PC-9 (cell line): ENCODE measurements at places on chromosomes 2 and 18. TPM values are rescaled to one million over a fixed set of nuclear protein-coding genes. Genes with fewer than 3 reads are reported as not detected.

CXCR1 gene
- total RNA-seq, result not detected in 2 replicates

NCL gene
- total RNA-seq, result 450 and 557 TPM in 2 replicates

SCYGR7 gene
- not detected in 2 replicates for total RNA-seq

RGPD4 gene
- not detected in 2 replicates for total RNA-seq

DNA sequence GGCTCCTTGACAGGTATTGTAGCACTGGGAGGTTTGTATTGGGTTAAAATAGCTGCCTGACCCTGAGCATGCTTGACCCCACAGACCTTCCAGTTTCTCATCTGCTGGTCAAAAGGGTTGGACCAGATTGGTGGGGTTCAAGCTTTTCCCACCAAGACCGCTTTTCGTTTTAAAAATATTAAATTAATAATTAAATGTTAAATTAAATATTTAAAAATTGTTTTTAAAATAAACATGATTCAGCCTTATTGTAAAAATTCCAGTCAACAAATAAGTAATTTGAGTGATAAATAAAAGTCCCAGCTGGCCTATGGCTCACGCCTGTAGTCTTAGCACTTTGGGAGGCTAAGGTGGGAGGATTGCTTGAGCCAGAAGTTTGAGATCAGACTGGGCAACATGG, 36.6 kb upstream of the MCFD2 start:
- no peak for DNase-seq

- DNase-seq, result no peak
Observed at GRCh38 chr2:225083276-225083675, 41.0 kb upstream of the DOCK10 start.

NTSR2 gene
- not detected in 2 replicates for total RNA-seq

UGT1A5 gene
- total RNA-seq, result 71.3 and 91.2 TPM in 2 replicates

DNA sequence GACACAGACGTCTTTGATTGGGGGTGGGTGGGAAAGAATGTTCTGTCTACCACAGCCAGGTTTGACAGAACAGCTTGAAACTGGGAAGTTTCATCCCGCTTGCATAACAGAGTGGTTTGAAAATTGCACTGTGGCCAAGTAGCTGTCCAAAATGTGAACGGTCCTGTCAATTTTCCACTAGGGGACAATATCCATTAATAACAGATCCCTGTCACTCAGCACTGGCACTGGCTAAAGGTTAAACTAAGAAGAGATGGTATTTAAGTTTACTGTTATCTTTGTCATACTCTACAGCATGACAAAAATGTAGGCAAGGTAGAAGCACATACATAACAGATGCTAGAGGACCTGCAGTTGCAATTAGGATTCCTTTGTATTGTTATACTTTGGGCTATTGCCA, 55.6 kb upstream of the ACMSD start:
- peak; percentile 43 for DNase-seq

EML6 gene
- 3.7 and 6.7 TPM in 2 replicates for total RNA-seq

- no peak for DNase-seq
Observed at GRCh38 chr18:66553824-66554223, 50.1 kb downstream of the CDH19 start.
